ENCODE measurements at places on chromosomes 16 and 17.

DNA sequence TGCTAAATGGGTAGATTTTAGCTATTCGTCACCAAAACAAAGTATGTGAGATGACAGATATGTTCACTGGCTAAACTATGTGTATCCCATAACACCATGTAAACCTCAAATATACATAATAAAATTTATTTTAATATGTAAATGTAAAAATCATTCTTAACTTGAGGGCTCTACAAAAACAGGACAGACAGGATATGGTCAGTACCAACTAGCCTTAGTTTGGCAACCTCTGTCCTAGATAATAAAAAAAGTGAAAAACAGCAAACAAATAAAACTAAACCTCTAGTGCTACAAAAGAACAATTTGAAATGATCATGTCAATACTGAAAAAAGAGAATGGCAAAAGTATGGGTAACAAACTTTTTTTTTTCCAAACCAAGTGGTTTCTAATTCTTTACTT lies 33.8 kb downstream of the NCOR1 start:
- DNase-seq = no peak

GRCh38 chr17:68693466-68693865 lies 92.3 kb upstream of the FAM20A start:
- no peak for DNase-seq

DNA sequence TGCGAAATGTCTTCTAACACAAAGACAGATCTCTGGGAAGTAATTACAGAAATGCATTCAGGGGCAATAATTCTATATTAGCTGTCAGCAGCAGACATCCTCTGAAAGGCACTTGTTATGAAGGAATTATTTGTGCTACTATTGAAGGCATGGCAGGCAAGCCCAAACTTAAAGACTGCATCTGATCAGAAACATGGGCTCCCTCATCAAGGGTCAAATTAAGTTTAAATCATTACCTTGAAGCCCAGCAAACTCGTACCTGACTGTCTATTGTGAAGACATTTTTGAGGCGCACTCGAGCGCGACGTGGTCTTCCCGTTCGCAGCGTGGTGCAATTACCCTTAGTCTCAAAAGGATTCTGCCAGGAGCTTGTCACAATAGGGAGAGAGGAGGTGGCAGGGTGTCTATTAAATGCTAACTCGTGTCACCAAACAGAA lies 110.6 kb downstream of the ZNF423 start:
- DNase-seq = no peak

- DNase-seq = no peak
Measured at GRCh38 chr17:19369846-19370492, 7.4 kb upstream of the B9D1 start.

DNA sequence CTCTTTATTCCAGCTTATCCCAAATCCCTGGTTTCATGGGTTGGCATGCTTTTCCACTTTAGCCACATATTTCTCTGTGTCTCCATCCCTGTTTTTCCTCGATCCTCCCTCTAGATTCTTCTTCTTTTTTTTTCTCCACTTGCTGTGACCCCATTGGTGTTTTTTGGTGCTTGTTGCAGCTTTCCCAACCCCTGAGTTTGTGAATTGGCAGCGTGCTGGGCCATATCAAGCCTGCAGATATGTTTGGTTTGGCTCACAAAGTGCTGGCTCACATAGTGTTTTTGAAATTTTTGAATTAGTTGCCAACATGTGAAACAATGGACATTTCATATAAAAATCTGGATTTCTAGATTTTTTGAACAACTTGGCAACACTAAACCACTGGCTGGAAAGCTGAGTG lies 8.8 kb downstream of the GPR139 start:
- DNase-seq = no peak

DNA sequence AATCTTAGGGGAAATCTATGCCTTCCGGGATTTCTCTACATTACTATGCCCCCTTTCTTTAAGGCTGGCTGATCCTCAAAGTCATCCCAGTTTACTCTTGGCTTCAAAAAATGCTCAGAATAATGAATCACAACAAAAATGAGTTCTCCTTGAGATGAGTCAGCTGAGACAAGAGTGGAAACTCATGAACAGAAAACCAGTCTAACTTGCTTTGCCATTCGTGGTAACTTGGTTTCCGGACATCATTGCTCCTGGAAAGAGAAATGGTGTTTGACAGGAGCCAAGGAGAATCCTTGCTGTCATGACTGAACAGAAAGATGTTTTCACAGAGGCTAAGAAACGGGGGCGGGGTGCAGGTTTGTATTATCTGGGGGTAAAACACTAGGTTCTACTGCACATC lies 435.6 kb upstream of the DYNLRB2 start:
- DNase-seq = no peak
